ENCODE measurements at places on chromosomes 5 and 9.

- DNase-seq = peak; percentile 75
These were observed 93.3 kb downstream of the RAPGEF6 start for GRCh38 chr5:131541762-131542161.

GRCh38 chr5:172540099-172540870 is 86.0 kb upstream of the SH3PXD2B start:
- no peak for DNase-seq

DNA sequence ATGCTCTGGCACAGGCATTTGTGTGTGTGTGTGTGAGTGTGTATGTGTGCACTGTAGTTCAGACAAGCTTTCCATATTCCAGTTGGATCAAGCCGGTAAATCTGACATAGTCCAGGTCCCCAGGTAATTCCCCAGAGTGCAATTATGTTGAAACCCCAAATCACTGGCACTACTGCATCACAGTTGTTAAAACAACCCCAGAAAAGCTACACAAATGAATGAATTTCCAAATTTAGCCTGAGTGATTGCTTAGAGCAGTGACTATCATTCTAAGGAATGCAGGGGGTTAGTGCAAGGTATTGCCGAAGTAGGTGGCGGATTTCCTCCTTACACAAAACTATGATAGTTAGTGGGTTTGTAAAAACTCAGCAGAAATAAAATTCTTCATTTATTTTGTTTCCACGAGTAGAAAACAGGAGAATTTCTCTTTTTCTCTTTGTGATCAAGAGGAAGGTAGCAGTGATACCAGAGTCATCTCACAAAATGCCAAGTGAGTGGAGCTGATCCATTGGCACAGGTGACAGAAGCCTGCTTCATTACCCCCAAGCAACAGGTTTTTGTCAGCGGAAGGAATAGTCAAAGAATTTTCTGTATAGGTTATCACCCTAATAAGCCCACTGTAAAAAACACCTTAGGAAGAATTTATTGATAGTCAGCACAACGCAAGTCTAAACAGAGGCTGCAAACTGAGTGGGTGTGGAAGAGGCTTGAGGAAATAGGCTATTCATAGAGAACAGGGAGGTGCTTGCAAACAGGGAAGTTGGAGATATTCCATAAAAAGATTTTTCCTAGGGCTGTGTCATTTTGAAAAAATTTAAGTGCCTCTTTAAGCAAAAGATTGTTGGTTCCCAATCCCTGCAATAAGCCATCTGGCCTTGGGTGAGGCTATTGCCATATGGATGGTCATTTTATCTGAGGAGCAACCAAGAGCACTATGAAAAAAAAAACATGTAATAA is 385.1 kb downstream of the CHSY3 start:
- peak; percentile 92 for DNase-seq

GRCh38 chr5:135229679-135230132 is 169.3 kb downstream of the MACROH2A1 start:
- no peak for DNase-seq

GRCh38 chr5:103569313-103570060 is 6.9 kb upstream of the NUDT12 start:
- peak; percentile 14 for DNase-seq

DNA sequence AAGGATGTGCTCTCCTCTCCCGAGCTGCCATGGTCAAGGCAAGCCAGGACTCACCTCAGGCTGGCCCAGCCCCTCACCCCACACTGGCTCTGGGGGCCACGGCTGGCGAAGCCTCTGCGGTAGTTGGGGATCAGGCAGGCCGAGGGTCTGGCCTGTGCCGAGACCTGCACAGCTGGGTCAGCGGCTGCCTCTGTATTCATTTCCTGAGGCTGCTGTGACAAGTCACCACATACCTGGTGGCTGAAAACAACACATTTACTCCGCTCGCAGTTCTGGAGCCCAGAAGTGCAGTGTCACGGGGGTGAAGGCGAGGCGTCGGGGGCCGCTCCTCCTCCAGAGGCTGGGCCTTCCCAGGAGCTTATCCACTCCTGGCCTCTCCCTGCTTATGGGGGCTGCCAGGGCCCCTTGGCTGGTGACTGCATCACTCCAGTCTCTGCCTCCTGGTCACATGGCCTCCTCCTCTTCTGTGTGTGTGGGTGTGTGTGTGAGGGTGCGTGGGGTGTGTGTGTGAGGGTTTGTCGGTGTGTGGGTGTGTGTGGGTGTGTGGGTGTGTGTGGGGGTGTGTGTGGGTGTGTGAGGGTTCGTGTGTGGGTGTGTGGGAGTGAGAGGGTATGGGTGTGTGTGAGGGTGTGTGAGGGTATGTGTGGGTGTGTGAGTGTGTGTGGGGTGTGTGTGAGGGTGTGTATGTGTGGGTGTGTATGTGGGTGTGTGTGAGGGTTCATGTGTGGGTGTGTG is 3.2 kb upstream of the SCGB3A1 start:
- DNase-seq = no peak

DNA sequence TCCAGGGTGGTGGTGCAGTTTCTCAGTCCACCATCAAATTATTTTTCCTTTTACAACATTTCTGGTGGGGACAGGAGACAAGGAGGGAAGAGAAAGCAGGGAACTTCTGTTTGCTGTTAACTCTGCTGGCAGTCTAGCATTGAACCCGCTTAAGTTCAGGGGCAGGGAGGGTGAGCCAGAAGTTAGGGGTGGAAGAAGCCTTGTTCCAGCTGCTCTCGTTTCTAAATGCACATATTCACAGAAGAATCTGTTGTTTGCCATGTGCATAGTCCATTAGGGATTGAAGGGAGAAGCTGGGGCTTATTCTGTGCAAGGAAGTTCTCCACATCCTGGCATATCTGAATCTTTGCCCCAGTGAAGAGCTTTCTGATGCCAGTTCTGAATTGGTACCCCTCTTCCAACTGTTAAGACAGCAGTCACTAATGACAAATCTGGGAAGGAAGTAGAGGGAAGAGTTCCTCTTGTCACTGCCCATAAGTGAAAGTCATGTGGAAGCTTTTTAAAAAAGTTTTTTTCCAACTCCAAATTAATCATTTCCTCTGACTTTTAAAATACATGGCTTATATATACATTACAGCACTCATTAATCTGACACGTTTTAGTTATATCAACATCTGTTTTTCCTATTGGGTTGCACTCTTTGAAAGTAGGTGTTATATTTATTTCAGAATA is 32.6 kb upstream of the ACOT12 start:
- no peak for DNase-seq

GRCh38 chr9:68996462-68996861 is 17.5 kb downstream of the PRKACG start:
- no peak for DNase-seq

GRCh38 chr5:19322716-19323485 is 665.1 kb downstream of the CDH18 start:
- peak; percentile 92 for DNase-seq

GRCh38 chr5:152551061-152551460 is 146.0 kb upstream of the NMUR2 start:
- DNase-seq = no peak

DNA sequence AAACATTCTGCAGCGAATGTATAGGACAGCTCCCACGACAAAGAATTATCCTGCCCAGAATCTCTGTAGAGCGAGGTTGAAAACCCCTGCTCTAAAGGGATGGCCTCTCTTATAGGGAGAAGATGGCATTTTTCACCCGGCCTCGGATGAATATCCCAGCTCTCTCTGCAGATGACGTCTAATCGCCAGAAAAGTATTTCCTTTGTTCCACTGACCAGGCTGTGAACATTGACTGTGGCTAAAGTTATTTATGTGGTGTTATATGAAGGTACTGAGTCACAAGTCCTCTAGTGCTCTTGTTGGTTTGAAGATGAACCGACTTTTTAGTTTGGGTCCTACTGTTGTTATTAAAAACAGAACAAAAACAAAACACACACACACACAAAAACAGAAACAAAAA is 17.4 kb upstream of the RARS1 start:
- no peak for DNase-seq

DNA sequence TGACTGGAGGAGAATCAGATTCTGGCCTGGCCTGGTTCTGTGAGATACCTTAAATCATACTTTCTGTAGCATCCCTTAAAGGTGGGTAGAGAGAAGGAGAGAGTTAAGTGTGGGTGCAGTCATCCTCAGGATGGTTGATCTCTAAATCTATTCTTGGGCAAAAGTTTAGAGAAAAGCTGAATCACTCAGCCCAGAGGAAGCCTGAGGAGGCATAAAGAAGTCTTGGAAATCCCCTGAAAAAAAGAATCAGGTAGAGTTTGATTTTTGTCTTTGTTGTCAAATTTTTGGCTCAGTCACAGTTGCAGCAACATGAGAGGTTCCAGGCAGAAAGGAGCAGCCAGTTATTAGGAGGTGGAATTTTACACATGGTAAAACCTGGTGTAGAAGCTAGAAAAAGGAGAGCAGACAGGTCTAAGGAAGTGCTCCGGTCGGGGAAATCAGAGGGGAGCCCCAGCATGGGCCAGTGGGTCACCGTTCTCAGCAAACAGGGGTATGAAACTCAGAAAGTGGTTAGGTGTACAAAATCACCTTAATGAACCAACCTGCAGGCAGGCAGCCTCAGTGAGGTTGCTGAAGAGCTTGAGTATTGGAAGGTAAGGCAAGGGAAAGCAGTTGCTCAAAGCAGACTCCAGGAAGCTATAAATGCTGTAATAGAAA is 116.2 kb upstream of the CNTLN start:
- no peak for DNase-seq

DNA sequence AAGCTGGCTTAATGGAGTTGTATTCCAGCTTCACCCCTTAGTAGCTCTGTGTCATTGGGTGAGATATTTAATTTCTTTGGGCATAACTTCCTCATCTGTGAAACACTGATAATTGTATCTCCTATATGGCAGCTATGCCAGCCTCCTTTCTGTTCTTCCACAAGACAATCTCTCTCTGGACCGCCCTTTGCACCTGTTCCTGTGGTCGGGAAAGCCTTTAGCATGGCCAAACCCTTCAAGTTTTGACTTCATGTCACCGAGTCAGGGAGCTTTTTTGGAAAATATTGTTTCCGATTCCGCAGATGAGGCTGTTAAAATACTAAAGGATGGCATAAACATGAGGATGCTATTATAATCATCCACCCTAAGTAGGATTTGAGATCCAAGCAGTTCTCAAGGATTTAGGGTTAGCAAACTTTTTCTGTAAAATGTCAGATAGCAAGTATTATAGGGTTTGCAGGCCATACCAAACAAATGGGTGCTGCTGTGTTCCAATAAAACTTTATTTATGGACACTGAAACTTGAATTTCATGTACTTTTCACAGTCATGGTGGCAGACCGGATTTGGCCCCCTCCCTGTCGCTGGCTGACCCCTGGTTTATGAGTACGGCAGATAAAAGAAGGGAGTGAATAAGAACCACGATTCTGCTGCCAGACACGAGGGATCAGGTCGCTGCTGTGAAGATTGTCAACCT is 695 bp upstream of the NDFIP1 start:
- no peak for DNase-seq

- DNase-seq = no peak
These were observed 615.7 kb downstream of the GABRG2 start for GRCh38 chr5:162683284-162683683.

DNA sequence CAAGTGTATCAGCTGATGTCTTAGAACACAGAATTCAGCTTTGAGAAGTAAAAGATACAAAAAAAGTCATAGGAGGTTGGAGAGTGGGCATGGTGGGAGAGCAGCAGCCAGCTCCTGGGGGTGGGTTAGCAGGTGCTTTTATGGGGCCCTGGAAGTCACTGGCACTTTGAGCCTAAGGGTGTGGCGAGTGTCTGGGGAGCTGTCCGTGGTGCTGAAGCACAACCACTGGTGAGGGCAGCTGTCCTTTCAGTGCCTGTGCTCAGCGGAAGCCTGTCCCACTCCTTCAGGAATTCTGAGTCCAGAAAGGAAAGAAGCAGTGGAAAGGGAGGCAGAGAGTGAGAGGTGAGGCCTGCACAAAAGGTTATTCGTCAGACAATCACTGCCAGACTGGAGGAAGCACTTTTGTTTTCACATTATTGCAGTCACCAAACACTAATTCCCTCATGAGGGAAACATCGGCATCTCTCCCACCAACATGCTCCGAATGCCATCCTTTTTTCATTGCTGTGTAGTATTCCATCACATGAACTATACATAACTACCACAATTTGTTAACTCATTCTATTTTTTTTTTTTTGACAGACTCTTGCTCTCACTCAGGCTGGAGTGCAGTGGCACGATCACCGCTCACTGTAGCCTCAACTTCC is 59.4 kb upstream of the RAPGEF1 start:
- DNase-seq = peak; percentile 13

GRCh38 chr5:6649186-6649585 is 15.9 kb downstream of the SRD5A1 start:
- no peak for DNase-seq

DNA sequence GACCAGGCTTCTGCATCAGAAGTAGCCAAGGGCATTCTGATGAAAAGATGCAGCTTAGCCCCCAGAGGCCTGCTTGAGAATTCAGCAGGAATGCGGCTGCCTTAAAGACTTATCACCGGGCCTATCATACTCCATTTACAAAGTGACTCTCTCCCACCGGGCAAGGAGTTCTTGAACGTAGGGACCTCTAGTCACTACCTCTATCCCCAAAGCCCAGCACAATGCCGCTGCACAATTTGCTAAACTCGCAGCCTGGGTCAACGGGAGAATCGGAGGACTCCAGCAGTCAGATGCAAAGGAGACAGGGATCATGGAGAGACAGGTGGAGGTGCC is 661 bp downstream of the PDCL start:
- DNase-seq = no peak

DNA sequence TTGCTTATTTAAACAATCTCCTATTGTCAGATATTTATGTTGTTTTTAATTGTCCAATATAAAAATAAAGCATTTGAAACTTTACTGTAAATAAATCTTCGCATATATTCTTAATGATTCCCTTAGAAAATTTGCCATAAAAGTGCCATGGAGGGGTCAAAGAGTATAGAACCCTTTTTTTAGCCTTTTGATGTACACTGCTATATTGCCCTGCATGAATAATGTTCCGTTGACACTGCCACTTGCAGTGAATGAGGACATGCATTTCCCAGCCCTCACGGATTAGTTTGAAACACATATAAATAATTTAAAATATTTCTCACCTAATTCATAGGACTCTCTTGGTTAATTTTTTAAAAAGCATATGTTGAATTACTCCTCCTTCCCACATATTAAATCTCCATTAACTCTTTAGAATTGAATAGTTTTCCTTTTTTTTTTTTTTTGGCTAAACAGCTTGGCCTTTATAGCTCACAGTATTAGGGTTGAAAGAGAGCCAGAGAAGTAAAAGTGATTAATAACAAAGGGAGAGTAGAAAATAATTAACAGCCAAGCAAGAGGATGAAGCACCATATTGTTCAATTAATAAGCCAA is 129.8 kb upstream of the SGCD start:
- DNase-seq = no peak
